Activated CD8-positive, alpha-beta T cell treated with anti-CD3 and anti-CD28 coated beads, Interleukin-2, amount 10 ng/mL, durations not matched to agents 7 days and 5 days (primary cell): ENCODE measurements at places on chromosomes 1 and 21.

GRCh38 chr1:116868385-116868784 is 41.3 kb upstream of the PTGFRN start:
- DNase-seq: no peak

GRCh38 chr21:44854664-44855446 is 18.6 kb downstream of the PTTG1IP start:
- no peak for DNase-seq

DNA sequence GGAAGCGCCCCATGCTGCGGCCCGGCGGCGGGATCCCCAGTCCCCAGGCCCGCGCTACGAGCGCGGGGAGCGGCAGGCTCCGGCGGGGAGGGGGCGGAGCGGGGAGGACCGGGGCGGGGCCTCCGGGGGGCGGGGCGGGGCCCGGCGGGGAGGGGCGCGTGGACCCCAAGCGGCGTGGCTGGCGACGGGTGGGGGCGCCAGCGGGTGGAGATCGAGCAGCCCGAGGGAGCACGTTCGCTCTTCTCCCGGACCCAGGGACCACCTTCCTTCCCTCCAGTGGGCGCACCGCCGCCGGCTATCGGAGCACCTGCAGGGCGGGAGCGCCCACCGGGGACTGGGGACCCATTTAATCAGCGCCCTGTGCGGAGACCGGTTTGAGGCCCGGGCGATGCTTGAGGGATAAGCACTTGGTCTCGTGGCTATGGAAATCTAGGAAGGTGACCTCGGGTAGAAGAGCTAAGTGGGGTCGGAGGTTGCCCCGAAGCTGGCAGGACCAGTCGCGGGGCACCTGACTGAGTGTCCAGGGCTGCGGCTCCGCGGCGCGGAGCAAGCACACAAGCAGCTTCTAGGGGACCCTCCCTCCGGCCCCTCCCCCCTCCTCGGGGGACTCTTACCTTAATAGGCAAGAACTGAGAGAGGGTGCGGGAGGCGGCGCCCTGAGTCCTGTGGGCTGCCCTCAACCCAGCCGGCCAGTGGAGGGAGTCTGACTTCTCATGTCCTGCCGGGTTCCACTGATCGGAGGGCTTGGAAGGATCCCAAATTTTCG is at the start of gene TSPAN2:
Gene TSPAN2 (minus strand): TSS at position 84 of the 766 bp plus-strand sequence. CDS start 71 bp downstream, at position 13.
- DNase-seq: peak; percentile 36

DNA sequence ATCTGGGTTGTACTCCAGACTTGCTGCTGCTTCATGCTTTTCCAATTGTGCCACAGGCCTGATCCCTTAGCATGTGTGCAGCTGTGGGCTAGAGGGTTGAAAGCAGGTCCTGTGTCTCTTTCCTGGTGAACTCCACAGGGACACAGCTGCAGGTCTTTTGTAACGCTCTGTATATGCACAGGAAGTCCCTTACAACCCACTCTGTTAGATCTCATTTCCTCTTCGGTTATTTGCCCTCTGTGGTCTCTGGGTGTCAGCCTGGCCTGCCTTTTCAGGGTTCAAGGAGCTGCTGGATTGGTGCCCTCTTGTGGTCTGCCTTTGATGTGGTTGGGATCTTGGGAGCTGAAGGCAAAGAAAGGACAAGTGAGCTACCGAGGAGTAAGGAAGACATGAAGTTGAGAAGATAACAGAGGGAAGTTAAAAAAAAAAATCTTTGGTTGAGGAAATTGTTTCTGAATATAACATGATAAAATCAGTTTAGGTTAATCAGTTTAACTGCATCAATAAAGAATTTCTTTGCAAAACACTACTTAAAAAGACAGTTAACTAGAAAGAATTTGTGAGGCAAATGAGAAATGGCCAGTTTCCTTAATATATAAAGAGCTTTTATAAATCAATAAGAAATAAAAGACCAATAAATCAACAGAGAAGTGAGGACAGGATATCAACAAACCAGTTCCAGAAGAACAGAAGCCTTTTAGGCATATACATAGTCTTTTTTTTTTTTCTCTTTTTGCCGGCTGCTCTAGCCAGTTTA is 44.1 kb downstream of the UCK2 start:
- peak; percentile 82 for DNase-seq

- peak; percentile 45 for DNase-seq
These were observed 33.7 kb downstream of the MRPL39 start for GRCh38 chr21:25573409-25574206.

DNA sequence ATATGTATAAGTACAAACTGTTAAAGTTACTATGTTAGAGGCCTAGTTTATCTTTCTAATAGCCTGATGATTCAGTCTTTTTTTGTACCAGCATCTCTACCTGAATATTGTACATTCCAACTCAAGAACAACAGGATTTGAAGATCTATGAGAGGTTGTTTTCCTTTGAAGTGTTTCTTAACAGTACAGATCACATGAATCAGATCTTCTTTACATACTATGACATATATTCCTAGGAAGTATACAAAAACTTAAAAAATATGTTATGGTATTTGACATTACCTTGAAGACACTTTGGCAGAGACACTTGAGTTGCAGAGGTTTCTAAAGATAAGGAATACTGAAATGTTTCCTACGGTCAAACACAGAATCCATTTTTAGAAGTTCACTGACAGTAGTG is 1280.9 kb downstream of the KCNT2 start:
- DNase-seq: no peak

DNA sequence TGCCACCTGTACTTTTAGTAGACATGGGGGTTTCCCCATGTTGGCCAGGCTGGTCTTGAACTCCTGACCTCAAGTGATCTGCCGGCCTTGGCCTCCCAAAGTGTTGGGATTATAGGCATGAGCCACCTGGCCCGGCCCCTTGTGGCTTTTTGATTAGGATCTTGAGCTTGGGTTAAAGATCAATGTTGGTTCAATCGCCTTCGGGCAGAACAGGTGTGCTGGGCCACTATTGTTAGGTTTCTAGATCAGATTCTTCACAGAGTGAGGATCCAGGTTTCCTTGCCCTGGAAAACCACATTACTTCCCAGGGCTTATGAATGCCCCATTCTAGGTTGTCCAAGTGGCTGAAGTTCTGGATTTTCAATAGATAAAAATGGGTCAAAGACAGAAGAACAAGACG is 6.1 kb downstream of the ETV3 start:
- DNase-seq: no peak
